Suprapubic skin (tissue), 4 donors: ENCODE measurements at places on chromosomes 3 and 15.

DNA sequence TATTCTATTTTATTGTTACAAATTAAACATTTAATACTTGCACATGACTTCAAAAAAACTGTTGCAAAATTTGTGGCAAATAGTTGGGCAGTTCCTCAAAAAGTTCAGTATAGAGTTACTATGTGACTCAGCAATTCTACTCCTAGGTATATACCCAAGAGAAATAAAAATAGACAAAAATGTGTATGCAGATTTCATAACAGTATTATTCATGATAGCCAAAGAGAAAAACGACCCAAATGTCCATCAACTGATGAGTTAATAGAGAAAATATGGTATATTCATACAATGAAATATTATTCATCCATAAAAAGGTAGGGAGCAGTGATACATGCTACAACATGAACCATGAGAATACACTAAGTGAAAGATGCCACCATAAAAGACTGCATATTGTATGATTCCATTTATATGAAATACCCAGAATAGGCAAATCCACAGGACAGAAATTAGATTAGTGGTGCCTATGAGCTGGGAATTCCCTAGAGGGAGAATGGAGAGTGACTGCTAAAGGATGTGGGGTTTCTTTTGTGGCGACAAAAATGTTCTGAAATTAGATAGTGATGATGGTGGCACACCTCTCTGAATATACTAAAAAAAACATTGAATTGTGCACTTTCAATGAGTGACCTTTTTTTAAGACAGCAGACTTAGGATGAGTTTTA lies 31.6 kb upstream of the CLASP2 start:
- DNase-seq, result no peak
- no peak overlapping the region for H3K4me3 ChIP-seq
- no peak overlapping the region for H3K27ac ChIP-seq
- H3K36me3 ChIP-seq, result no peaks in the 10 kb centered on the region

GRCh38 chr3:49664300-49664699 lies 9.9 kb upstream of the APEH start:
- no peaks in the 10 kb centered on the region for H3K27me3 ChIP-seq
- H3K4me3 ChIP-seq, result no peak overlapping the region
- no peaks in the 10 kb centered on the region for H3K36me3 ChIP-seq
- no peak for DNase-seq
- no peak overlapping the region for H3K27ac ChIP-seq

DNA sequence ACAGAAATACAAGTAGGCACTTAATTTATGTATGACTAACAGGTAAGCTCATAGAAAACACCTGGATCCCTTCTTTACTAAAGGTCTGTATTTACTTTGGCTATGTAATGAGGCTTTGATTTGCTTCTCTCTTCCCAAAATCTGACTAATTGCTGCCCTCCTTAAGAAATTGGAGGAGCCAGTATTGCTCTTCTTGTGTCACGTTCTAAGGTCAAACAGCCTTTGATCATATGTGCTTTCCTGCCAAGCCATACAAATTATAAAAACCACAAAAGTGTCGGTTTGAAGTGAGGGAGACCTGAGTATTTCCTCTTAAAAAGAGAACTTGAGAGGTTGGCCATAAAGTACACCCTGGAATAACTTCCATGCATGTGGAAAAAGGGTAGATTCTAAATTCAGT lies 112.1 kb upstream of the MB21D2 start:
- H3K27me3 ChIP-seq, result peaks cover 2% of the 10 kb centered on the region
- no peaks in the 10 kb centered on the region for H3K36me3 ChIP-seq
- H3K4me1 ChIP-seq, result no peaks in the 10 kb centered on the region
- DNase-seq, result no peak
- H3K4me3 ChIP-seq, result no peak overlapping the region

DNA sequence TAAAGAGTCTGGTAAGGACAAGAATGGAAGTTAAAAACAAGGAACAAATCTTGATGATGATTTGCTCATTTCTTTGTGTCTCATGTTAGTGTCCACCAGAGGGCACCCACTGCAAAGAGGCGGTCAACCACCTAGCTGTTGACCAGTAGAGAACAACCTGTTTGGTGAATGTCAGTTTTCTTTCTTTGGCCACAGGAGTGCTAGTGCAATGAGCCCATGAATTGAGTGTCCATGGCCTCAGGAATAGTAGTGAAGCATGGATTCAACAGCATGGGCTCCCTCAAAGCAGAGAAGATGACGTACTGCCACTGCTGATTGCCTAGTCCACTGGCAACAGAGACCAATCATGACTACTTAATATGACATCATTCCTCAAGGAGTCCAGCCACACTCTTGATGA lies 10.7 kb upstream of the CNTN6 start:
- H3K4me1 ChIP-seq, result no peaks in the 10 kb centered on the region
- DNase-seq, result no peak
- H3K36me3 ChIP-seq, result no peaks in the 10 kb centered on the region
- no peaks in the 10 kb centered on the region for H3K27me3 ChIP-seq
- no peak overlapping the region for H3K4me3 ChIP-seq

- no peaks in the 10 kb centered on the region for H3K27me3 ChIP-seq
- peak; percentile 78 for DNase-seq
- peak overlapping the region; percentile 79 for H3K27ac ChIP-seq
- H3K4me1 ChIP-seq, result peaks cover 32% of the 10 kb centered on the region
- H3K4me3 ChIP-seq, result peak overlapping the region; percentile 64
These were observed 325 bp downstream of the ALCAM start for GRCh38 chr3:105367063-105367405.

DNA sequence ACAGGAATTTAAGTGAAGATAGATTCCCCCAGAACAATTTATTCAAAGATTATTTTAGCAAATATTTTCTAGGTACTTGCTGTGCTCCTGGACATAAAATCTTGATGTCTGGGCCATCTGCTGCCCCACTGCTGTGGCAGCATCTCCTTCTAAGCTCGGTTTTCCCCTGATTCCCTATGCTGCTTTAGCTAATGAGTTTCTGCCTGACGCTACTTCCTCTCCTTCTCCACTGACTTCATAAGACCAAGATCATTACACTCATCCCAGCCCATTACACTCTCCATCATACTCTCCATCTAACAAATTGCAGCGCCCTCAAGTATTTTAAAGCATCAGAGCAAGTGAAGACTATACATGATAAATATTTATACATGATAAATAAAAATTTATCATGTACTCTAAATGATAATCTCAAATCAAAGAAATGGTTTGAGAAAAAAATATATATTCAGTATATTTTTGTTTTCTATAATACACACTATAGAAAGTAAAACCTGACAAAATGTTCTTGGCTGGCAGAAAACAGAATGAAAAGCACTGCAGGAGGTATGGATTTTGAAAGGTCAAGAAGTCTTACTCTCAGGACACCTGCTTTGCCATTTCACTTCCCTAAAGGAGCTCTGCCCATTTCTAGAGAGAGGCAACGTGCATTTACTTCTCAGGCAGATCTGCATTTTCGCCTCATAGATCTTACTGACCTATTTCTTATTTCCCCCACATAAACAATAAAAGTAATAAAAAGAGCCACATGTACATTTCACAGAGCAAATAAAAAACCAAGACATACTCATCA lies 232.0 kb downstream of the KCNMB2 start:
- H3K4me1 ChIP-seq, result no peaks in the 10 kb centered on the region
- H3K4me3 ChIP-seq, result no peak overlapping the region
- no peaks in the 10 kb centered on the region for H3K36me3 ChIP-seq
- DNase-seq, result no peak

GRCh38 chr3:43852066-43852465 lies 161.3 kb downstream of the ABHD5 start:
- no peak overlapping the region for H3K27ac ChIP-seq
- no peaks in the 10 kb centered on the region for H3K4me1 ChIP-seq
- H3K27me3 ChIP-seq, result peaks cover 28% of the 10 kb centered on the region
- no peak overlapping the region for H3K4me3 ChIP-seq

GRCh38 chr3:139764069-139764905 lies 86.5 kb upstream of the NMNAT3 start:
- H3K27ac ChIP-seq, result no peak overlapping the region
- no peaks in the 10 kb centered on the region for H3K36me3 ChIP-seq
- no peaks in the 10 kb centered on the region for H3K27me3 ChIP-seq
- H3K4me3 ChIP-seq, result no peak overlapping the region
- H3K4me1 ChIP-seq, result no peaks in the 10 kb centered on the region
- no peak for DNase-seq
